ENCODE measurements at places on chromosomes 11 and 22. TPM values are rescaled to one million over a fixed set of nuclear protein-coding genes. Genes with fewer than 3 reads are reported as not detected.

Gene DAGLA
- 2.6 TPM for total RNA-seq

Gene MMP7
- not detected for total RNA-seq

- peak; percentile 61 for ATAC-seq
Observed at GRCh38 chr11:64148226-64148916, 17.5 kb downstream of the MACROD1 start.

GRCh38 chr11:9790703-9791102, 126.8 kb downstream of the SWAP70 start:
- ATAC-seq, result no peak

DNA sequence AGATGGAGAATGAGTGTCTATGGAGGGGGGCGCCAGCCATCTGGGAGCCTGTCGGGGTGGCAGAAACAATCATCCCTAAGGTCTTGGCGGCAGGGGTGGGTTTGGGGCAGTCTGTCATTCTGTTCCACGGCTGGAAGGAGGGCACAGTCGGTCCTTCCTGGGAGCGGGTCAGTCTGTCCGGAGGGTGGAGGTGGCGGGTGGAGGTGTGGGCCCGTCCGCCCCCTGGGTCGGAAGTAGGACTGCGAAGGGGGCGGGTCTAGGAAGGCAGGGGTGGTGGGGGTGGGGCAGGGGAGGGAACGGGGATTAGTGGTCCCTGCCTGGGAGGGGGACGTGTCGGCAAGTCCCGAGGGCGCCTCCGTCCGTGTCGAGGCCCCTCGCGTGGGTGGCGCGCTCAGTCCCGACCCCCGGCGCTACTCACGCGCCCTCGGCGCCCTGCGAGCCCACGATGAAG, 461 bp downstream of the TBC1D10A start:
- ATAC-seq, result peak; percentile 20

Measured in motor neuron (in vitro differentiated cells).